ENCODE measurements at places on chromosomes 7 and 10.

GRCh38 chr10:77500754-77501151 lies 136.9 kb downstream of the KCNMA1 start:
- peaks cover 18% of the 10 kb centered on the region for H3K4me1 ChIP-seq
- no peak for DNase-seq
- no peaks in the 10 kb centered on the region for H3K27me3 ChIP-seq
- H3K4me3 ChIP-seq: no peak overlapping the region

DNA sequence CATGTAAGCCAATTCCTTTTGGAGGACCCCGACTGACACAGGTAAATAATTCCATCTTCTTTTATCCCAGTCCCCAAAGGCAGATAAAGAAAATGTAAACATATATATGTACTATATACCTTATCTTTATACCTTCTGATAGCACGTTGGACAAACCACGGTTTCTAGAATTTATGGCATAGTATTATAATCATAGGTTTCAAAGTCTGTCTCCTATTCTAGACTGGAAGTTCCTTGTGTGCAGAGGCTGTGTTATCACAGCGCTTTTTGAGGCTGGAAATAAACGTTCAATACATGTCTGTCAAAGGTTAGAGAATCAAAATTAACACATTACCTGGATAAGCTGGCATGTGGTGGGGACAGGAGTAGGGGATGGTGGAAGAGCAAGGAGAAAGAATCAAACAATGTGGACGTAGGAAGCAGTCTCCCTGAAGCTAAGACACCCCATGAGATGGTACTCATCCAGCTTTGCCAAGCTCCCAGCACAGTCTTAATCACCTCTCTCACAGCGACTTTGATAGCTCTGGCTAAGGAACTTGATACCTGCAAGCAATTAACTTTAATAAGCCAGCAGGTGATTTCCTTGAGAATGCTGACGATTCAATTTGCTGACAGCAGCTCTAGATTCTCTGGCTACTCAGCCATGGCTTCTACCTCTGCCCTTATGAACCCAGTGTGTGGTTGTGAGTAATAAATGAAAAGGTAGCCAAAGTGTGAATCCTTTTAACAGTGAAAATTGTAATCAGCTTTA lies 208.4 kb upstream of the LRRTM3 start:
- no peaks in the 10 kb centered on the region for H3K36me3 ChIP-seq
- no peaks in the 10 kb centered on the region for H3K27me3 ChIP-seq
- H3K4me3 ChIP-seq: no peak overlapping the region

GRCh38 chr7:1369916-1370657 lies 89.2 kb downstream of the MICALL2 start:
- H3K36me3 ChIP-seq: no peaks in the 10 kb centered on the region
- no peak overlapping the region for H3K27ac ChIP-seq
- peaks cover 10% of the 10 kb centered on the region for H3K4me1 ChIP-seq
- no peak overlapping the region for H3K4me3 ChIP-seq

DNA sequence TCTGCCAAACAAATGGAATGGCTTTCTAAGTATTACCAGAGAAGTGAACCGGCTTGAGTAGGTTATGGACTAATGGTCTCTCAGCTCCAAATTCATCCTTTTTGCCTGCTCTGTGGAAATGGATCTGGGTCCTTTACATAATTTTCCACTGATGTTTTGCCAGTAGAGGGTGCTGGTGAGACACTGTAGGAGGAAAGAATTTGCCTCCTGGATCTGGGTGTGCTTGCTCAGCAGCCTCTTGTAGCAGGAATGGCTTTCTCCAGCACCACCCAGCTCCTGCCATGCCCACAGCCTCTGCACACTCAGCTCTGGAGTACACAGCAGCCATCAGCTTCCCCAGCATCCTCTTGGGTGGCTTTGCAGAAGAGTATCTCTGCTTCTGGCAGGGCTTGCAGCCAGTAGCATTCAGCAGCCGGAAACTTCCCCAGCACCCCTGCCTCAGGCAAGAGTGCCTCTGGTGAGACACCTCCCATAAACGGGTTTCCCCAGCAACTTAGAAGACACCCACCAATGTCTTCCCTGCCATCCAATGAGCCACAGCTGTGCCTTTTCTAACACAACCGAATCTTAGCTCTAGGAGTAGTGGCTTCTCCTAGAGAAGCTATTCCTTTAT lies 235.0 kb upstream of the PLPP4 start:
- H3K27me3 ChIP-seq: no peaks in the 10 kb centered on the region
- no peak overlapping the region for H3K4me3 ChIP-seq
- no peaks in the 10 kb centered on the region for H3K36me3 ChIP-seq

DNA sequence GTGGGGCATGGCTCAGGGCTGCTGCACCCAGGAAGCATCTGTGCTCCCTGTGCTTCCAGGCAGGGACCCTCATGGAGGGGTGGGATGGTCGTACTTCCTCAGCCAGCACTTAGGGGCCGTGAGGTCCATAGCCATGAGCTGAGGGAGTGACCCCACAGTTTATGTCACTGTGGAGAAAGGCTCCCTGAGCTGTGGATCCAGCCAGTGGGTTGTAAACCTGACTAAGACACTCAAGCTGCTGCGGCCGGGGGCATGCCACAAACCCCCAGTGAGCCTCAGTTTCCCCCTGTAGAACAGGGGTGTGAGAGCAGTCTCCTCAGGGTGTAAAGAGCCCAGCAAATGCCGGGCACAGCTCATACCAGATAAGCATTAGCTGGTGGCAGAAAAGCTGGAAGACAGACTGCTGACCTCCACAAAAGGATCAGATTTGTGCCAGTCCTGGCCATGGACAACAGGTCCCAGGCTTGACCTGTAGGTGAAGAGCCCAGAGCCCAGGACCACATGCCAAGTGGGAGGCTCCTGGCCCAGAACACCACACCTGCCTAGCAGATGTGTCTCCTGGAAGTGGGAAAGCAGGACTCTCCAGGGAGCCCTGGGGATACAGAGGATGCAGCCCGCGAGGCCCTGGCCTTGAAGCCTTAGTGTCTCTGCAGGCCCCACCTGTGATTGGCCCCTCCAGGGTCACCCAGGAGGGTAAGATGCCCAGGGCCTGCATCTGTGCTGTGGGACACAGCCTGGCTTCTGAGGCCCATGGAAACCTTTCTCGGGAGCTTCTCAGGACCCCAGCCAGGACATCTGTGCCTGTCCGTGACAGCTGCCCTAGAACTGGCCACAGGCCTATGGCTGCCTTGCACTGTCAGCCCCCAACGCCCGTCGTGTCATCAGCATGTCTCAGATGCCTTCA lies 78.1 kb upstream of the RET start:
- peak; percentile 34 for DNase-seq
- no peak overlapping the region for H3K4me3 ChIP-seq
- 0 out of 2 replicates have a peak, but pooled peaks cover 1% of the 10 kb centered on the region for H3K27me3 ChIP-seq
- no peaks in the 10 kb centered on the region for H3K36me3 ChIP-seq

GRCh38 chr7:108071551-108071950 lies 58.6 kb downstream of the LAMB4 start:
- H3K4me3 ChIP-seq: no peak overlapping the region
- peak overlapping the region; percentile 8 for H3K27ac ChIP-seq
- peaks cover under 1% of the 10 kb centered on the region for H3K4me1 ChIP-seq
- H3K27me3 ChIP-seq: no peaks in the 10 kb centered on the region
- no peak for DNase-seq

All from Caco-2 (cell line).